Glomerular endothelial cell (primary cell): ENCODE measurements at places on chromosomes 16 and 17. TPM values are rescaled to one million over a fixed set of nuclear protein-coding genes. Genes with fewer than 3 reads are reported as not detected.

SLC4A1 gene
- not detected in 2 replicates for total RNA-seq

FBXW10B gene
- 1.3 TPM in 1 of 2 replicates, not detected in the other for total RNA-seq

NUP85 gene
- total RNA-seq, result 30.0 and 35.1 TPM in 2 replicates

NPIPB13 gene
- total RNA-seq, result 0.47 and 1.5 TPM in 2 replicates

ABCA6 gene
- total RNA-seq, result 0.58 and 10.1 TPM in 2 replicates

DNA sequence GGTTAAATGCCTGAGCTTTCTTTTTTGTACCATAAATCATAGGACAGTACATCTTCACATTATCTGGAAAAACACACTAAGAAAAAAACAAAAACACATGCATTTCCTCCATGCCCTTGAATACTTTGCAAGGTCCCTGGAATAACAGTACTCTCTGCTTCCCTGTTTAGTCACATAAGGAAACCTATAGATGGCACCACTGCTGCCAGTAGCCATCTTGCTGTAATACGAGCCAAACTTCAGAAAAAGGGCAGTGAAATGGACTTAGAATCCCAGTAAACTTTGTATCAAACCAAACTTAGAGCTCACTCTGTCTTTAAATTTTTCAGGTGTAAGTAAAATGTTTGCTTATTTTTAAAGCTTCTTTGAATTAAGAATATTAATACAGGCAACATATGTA lies 435.5 kb downstream of the KCNJ2 start:
- no peak for DNase-seq

DNA sequence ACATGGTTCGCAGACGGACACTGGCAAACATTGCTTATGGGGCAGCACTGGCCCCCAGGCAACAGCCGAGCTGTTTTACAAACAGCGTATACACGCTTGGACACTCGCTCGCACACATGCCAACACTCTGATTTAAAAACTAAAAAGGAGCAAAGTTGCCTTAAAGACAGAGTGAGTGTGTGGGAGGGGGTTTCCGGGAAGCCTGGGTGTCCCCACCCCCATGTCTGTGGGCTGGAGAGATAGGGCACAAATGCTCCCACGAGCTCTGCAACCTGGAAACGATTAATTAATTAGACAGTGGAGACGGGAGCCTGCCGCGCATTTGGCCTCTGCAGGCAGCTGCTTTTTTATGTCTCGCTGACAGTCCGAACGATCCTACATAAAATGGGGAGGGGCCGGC lies 107.9 kb upstream of the ZNF469 start:
- DNase-seq, result no peak

- DNase-seq, result no peak
These were observed 8.7 kb upstream of the MKS1 start for GRCh38 chr17:58227733-58228132.

DNA sequence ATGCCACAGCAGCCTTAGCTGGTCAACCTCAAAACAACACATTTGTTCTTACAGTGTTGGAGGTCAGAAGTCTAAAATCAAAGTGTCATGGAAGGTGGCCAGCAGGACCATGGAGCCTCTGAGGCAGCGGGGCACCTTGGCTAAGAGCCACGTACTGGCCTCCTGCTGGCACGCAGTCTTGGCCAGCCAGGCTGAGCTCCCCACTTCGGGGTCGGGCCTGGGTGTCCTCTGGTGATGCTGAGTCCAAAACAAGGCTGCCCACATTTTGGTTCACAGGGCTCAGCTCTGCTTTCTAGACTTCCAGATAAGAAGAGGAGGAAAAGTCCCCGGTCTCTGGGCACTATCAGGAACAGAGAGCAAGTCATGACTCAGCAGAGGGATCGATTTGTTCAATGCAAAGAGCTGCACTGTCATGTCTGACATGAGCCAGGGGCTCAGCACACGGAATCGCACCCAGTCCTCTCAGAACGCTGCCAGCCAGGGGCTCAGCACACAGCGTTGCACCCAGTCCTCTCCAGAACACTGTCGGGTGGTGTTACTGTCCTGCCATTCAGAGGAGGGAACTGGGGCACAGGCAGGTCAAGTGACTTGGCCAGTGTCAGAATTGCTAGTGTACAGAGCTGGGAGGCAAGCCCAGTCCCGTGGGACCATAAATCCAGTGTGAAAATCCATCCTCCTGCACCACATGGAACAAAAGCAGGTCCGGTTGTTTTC lies 2.5 kb downstream of the LGALS9 start:
- DNase-seq, result no peak

DNA sequence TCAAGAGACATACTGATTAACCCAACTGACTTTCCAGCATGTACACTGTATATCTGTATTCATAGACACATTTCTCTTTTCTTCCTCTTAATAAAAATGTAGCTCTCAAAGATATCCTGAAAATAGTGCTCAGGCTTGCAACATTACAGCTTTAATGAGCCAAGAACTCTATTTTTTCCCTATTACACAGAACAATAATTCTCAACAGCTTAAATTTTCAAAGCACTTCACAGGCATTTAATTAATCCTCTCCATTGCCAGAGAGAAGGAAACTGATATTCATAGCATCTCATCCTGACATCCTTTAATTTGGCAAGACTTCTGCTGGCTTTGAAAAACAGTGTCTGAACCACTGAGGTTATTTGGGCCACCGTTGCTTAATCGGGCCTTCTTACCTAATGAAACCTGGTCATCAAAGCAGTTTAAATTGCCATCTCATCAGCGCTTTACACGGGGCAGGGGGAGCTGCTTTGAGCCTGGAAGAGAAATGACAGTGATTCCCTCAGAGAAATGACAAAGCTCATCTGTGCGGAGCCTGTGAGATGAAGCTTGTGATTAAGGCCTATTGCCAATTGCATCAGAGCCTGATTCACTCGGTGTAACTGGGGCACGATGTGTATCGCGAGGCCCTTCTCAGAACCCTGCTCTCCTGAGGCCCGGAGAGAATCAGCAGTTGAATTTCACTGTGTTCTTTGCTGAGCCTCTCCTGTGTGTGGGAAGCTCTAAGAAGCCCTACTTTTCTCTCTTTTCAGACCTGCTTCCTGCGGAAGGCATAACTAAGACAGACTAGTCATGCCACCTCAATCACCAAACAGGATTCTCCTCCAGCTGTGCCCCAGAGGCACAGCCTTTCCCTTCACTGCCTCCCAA lies 8.5 kb upstream of the SIAH1 start:
- no peak for DNase-seq

GRCh38 chr17:16273929-16274339 lies 56.9 kb downstream of the PIGL start:
- no peak for DNase-seq

DNA sequence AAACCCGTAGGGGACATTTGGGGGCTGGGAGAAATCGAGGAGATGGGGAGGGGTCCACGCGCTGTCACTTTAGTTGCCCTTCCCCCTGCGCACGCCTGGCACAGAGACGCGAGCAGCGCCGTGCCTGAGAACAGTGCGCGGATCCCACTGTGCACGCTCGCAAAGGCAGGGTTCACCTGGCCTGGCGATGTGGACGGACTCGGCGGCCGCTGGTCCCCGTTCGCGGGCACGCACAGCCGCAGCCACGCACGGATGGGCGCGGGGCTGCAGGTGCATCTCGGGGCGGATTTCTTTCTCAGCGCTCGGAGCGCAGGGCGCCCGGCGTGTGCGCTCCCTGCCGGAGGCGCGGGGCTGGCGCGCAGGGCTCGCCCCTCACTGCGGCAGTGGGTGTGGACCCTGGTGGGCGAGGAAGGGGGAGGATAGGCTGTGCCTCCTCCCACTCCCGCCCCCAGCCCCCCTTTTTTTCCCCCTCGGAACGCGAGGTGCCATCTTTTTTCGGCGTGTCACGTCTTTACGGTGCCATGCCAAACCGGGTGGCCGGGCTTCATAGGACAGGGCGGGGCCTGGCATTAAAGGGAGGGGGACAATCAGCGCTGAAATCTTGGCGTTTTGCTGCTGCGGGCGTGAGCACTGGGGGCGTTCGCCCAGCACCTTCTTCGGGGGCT lies 1.1 kb downstream of the MAPT start:
- no peak for DNase-seq

DNA sequence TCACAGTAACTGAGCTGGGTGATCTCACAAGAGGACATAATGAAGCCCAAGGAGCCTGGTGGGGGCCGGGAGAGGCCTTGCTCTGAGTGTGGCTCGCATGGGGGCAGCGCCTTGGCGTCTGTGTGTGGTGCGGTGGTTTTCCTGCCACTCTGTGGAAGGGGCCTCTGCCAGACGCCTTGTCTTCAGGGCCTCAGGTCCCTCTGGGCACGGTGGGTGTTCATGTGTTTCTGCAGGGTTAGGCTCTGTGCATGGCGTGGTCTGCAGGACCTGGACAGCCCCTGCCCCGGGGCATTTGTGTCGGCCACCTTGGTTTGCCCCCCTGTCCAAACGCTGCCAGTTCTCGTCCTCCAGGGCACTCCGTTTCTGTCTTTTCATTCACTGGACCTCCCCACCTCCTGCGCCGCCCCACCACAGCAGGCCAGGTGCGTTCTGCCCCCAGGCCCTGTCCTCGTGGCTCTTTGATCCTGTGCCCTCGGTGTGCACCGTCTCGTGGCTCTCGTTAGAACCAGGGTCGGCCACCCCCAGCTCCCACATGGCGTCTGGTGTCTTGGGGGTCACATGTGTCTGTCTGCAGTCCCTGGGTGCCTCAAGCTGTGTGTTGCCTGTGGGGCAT lies 43.7 kb upstream of the ZNF750 start:
- no peak for DNase-seq

- DNase-seq, result no peak
These were observed 12.3 kb upstream of the MYCBPAP start for GRCh38 chr17:50495918-50496317.

DNA sequence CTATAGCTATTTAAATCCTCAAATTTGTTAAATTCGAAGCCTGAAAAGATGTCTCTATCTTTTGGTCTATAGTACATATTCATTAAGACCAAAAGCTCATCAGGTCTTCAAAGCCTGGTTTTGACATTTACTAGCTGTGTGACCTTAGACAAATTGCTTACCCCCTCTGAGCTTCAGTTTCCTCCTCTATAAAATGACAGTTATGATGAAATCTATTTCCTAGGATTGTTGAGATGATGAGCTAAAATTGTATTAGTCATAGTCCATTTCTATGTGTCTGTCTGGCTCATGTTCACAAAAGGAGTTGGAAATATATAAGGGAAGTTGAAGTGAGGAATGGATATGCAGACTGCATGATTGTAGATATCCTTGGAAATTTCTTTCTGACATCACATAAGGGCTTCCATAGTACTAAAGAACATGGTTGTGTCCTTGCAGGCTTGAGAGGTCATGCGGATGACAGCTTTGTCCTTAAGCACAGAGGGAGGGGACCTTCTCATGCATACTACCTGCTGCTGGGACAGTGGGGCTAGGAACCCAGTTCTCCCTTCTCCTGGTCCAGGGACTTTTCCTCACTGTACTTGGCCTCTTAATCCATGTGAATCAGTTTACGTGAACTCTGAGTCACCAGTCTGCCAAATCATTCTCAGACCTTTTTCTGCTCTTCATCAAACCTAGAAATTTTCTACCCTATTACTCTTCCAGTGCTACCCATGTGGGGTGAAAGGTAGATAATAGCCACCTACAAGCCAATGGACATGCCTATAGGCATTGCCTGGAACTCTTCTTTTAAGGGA lies 487.5 kb upstream of the SALL1 start:
- no peak for DNase-seq
